Progenitor cell of endocrine pancreas (in vitro differentiated cells): ENCODE measurements at places on chromosomes 2 and 18. TPM values are rescaled to one million over a fixed set of nuclear protein-coding genes. Genes with fewer than 3 reads are reported as not detected.
A peak's percentile ranks its signal among the peaks of the same experiment; 100 is the strongest.

DNA sequence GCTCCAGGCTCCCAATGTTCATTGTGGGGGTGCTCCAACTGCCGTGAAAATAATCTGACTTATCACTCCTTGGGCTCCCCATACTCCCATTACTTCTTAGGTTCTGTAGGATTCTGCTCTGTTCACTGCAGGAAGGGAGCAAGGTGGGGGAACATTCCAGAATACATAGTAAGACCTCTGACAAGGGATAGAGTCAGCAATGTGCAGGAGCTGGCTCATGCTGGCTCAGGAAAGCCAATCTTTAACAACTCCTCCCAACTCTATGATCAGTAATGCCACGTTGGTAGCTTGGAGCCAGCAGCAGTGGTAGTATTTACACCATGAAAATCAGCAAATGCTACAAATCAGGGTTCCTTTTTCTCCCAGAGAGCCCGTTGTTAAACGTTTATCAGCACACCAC, 44.4 kb downstream of the FECH start:
- DNase-seq = no peak

DNA sequence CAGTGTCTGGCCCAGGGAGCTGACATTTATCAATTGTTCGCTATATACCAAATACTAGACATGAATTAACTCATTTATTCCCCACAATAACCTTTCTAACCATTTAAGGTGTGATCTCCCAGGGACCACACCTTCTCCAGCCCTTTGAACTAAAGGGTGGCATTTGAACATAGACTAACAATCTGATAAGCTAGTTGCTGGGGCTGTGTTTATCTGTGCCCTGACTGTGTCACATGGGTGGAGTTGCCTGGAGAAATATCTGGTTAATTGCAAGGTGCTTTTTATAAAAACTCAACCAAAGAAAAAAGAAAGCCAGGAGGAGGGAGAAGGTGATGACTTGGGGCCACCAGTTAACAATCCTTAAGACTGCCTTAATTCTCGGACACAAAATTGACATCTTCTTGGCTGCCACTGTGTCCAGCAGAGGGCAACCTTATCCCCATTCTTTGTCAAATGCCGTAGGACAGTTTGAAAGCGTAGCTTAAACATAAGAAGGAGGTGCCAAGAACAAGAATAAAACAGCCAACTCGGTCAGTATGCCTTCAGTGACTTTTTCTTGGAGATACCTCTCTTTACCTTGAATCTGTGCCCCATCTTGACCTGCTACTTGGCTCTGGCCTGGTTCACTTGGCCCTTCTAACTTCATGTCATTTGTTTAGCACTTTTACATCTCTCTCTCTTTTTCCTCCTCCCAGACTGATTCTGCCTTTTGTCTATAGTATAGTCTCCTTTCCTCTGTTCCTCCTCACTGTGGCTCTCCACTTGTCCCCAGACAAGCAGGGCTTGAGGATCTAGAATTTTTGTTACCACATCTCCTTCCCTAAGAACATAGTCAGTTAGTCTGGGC, 183.4 kb downstream of the MYO3B start:
- peak; percentile 27 for DNase-seq

Gene ZC3H6
- total RNA-seq = 7.3 and 7.8 TPM in 2 replicates

Gene CHRNG
- 0.42 TPM in 1 of 2 replicates, not detected in the other for total RNA-seq

Gene LIMS4
- total RNA-seq = 0.74 and 1.4 TPM in 2 replicates

Gene MTCL1
- total RNA-seq = 81.5 and 85.6 TPM in 2 replicates

- no peak for DNase-seq
Observed at GRCh38 chr2:150483532-150483931, 3.9 kb downstream of the RND3 start.

GRCh38 chr2:179255129-179255528, 9.5 kb downstream of the SESTD1 start:
- no peak for DNase-seq

Gene SCN1A
- total RNA-seq = 0.26 and 0.62 TPM in 2 replicates

Gene KIF1A
- total RNA-seq = 132 and 140 TPM in 2 replicates

Gene SLC11A1
- 0.33 and 0.34 TPM in 2 replicates for total RNA-seq

GRCh38 chr18:6881034-6881820, 151.7 kb downstream of the ARHGAP28 start:
- no peak for DNase-seq

Gene CFAP65
- 0.65 and 0.67 TPM in 2 replicates for total RNA-seq

DNA sequence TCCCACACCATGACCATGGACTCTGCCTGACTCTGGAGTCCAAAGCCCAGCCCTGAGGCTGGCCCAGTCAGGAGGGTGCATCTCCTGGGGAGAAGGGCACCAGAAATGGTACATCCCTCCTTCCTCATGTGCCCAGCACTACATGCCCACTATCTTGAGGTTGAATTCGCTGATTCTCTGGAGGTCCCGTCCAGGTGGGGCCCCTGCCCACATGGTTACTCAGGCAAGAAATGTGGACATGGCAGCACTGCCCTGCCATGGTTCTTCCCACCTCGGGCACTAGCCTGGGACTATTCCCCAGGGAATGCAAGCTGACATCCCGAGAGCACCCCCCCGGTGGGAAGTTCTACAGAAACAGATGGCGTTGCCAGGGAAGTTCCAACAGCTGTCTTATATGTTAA, 15.3 kb upstream of the HES6 start:
- no peak for DNase-seq

GRCh38 chr2:152089238-152089637, 9.6 kb downstream of the CACNB4 start:
- no peak for DNase-seq

DNA sequence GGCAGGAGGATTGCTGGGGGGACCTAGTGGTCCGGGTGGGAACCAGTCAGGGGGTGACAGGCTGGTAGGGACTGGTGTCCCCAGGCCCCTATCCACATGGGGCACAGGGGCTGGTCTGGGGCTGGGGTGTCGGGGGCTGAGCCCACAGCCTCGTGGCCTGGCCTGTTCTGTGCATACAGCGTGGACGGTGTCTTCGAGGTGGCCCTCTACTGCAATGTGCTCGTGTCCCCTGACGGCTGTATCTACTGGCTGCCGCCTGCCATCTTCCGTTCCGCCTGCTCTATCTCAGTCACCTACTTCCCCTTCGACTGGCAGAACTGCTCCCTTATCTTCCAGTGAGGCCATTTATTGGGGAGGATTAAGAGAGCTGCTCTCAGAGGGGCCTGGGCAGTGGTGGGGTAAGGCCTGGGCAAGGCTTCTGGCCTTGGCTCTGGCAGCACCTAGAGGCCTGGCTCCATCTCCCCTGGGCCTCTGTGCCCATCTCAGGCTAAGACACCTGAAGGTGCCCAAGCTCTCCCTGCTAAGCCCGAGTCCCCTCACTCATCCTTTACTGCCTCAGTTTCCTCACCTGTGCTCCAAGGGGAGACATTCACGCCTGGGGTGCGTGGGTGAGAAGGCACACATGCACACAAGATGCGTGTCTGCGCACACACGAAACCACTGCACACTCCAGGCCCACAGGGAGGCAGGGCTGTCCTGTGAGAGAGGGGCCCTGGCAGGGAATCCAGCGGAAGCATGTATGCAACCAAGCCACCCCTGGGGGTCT, 1.9 kb downstream of the CHRNG start:
- DNase-seq = no peak

- no peak for DNase-seq
Observed at GRCh38 chr18:33146014-33146413, 294.5 kb downstream of the CCDC178 start.

Gene SERPINB12
- total RNA-seq = not detected in 2 replicates

DNA sequence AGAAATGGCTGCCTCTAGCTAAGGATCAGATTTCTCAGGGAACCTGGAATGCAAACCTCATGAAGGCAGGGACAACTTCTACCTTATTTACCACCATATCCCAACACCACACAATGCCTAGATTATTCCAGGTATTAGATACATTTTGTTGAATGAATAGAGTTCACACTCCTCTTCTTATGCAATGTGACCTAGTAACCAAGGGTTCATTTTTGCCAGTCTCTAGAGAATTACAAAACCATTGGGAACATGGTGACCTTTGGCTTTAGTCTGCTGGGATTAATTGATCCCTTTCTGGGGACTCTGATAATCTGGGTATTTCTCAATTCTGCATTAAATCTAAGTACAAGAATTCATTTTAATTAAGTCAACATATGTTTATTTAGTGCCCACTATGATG, 35.2 kb upstream of the SERTAD2 start:
- no peak for DNase-seq

Gene ZNF396
- 4.5 and 5.9 TPM in 2 replicates for total RNA-seq
